T-cell (primary cell): ENCODE measurements at places on chromosomes 6 and 20. TPM values are rescaled to one million over a fixed set of nuclear protein-coding genes. Genes with fewer than 3 reads are reported as not detected.

Gene PRRT1
- total RNA-seq, result 2.0 TPM

DNA sequence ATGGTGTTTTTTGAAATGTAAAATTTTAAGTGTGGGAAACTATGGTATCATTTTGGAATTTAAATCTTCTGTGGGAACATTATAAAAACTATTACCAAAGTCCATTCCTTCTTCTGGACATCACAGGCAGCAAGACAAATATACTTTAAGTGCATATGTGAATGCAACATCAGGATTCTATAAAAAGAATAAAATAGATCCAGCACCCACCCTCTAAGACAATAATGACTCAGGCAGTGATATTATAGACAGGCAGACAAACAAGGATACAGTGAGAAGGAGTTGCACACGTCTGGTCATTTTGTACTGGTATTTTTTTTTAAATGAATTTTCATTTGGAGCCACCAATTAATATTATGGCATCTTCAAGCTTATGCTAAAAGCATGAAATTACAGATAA lies 21.1 kb upstream of the NEDD9 start:
- no peaks in the 10 kb centered on the region for H3K27me3 ChIP-seq
- no peak for DNase-seq
- peaks cover 28% of the 10 kb centered on the region for H3K4me1 ChIP-seq
- peaks cover 3% of the 10 kb centered on the region for H3K36me3 ChIP-seq

- no peak overlapping the region for H3K4me3 ChIP-seq
- no peak for DNase-seq
- peaks cover 44% of the 10 kb centered on the region for H3K4me1 ChIP-seq
These were observed 122.4 kb downstream of the IPCEF1 start for GRCh38 chr6:154234019-154234772.

DNA sequence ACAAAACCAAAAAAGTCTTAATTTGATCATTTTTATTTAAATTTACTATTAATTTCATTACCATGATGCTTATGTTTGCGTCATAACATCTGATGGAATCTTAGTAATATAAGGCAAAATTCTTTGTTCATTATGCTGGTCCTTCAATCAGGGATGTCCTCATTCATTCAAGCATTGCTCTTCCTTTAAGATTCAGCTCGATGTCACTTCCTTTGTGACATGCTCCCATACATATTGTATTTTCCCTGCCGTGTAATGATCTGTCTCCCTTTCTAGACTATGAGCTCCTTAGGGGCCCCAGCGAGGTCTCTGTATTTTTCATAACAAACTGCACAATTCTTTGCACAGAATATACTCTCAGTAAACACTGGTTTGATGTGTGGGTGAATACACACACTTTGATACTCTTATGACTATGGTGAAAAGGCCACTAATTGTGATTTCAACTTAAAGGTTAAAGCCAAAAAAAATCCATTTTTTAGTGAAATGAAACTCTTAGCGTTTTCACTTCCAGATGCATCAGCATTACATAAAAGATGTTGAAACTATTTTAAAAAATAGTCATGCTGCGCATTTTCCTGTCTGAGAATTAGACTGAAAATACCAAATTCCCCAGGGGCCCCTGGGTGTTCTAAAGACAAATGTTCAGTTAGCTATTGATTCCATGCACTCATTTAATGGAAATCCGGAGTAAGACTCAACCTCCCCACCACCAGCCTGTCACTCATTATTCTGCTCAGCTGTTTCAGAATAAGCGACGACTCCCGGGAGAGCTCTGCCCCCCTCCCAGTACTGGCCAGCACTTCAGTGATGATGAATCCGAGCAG lies 169.7 kb downstream of the ATXN1 start:
- H3K27ac ChIP-seq, result no peak overlapping the region
- H3K36me3 ChIP-seq, result no peaks in the 10 kb centered on the region
- no peaks in the 10 kb centered on the region for H3K27me3 ChIP-seq
- no peak for DNase-seq

DNA sequence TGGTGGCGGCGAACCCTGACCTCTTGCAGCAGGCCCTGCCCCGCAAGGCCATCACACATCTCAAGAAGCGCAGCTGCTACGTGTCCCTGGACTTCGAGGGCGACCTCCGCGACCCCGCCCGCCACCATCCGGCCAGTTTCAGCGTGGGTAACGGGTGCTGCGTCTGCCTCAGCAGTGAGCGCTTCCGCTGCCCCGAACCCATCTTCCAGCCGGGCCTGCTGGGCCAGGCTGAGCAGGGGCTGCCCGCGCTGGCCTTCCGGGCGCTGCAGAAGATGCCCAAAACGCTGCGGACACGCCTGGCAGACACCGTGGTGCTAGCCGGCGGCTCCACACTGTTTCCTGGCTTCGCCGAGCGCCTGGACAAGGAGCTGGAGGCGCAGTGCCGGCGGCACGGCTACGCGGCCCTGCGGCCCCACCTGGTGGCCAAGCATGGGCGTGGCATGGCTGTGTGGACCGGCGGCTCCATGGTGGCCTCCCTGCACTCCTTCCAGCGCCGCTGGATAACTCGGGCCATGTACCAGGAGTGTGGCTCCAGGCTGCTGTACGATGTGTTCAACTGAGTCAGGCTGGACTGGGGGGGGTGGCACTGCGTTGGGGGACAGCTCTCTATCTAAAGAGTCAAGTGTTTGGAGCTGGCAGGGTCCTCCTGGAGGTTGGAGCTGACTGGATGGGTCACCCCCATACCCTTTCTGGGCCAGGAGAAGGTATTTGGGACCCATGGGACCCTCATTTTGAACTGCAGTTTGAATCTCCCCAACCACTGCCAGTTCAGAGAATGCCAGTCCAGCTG lies 1.1 kb downstream of the ACTL10 start:
- no peaks in the 10 kb centered on the region for H3K27me3 ChIP-seq
- peak overlapping the region; percentile 73 for H3K4me3 ChIP-seq
- H3K27ac ChIP-seq, result no peak overlapping the region
- peaks cover 4% of the 10 kb centered on the region for H3K4me1 ChIP-seq
- H3K36me3 ChIP-seq, result no peaks in the 10 kb centered on the region

Gene ERVFRD-1
- not detected for total RNA-seq

- H3K4me3 ChIP-seq, result no peak overlapping the region
- H3K27me3 ChIP-seq, result no peaks in the 10 kb centered on the region
- H3K4me1 ChIP-seq, result no peaks in the 10 kb centered on the region
- no peak overlapping the region for H3K27ac ChIP-seq
These were observed 118.4 kb upstream of the SGK1 start for GRCh38 chr6:134436281-134436815.
